ENCODE measurements at places on chromosomes 5 and 9.

- DNase-seq: no peak
Measured at GRCh38 chr9:35193762-35194161, 32.0 kb downstream of the UNC13B start.

GRCh38 chr9:114805670-114806525 lies at the start of gene TNFSF15:
TNFSF15 (minus strand) TSS chr9:114806039; CDS start chr9:114806012, 27 bp downstream.
- no peak for DNase-seq

GRCh38 chr9:33524306-33524947 lies 376 bp downstream of the ANKRD18B start:
- no peak for DNase-seq

DNA sequence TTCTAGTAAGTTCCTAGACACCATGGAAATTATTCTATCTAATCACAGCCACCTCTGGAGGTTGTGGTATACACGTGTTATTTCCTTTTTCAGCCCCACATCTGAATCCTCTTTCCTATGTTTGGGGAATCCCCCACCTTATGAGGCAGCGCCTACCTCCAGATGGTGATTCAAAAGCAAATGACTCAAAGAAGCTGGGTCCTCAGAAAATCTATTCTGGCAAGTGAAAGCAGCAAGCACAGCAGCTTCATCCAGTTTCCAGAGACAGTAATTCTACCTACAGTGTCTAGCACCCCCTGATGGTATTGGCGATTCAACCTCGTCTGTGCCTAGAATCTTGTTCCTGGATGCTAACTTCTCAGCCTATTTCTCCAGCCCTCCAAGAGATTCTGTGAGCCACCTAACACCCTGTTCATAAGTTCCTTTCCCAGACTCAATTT lies 43.0 kb downstream of the STRBP start:
- peak; percentile 43 for DNase-seq

DNA sequence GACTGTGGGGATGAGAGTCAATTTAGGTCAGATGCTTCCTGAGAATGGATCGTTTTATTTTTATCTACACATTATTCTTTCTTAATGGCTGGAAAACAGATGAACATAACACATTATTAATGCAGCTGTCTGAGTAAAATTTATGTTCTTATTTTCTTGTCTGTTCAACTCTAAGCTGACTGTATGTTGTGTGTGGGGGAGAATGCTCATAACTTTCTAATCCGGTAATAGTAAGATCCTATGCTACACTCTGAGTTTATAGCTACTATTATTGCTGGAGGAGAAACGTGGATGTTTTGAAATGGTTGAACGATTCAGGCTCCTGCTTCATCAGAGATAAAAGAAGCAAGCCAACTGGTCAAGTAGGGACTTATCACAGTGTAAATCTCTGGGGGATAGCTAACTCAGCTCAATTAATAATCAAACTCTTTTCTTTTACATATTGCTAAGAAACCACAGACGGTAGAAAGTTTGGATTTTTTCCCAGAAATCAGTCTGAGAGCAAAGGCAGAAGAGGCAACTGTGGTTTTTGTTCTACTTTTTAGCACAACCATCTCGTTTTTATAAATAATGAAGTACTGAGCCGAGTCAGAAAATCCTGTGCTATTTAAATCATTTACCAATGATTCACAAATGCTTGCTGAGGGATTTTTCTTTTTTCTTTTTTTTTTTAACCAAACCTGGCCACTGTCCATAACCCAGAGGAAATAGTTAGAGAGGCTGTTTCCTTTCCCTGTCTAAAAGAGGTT lies 265.0 kb upstream of the FAM174A start:
- no peak for DNase-seq

- DNase-seq: no peak
Measured at GRCh38 chr5:132258102-132259068, 889 bp downstream of the PDLIM4 start.

- DNase-seq: no peak
Measured at GRCh38 chr5:14762549-14763216, 98.2 kb downstream of the OTULIN start.

DNA sequence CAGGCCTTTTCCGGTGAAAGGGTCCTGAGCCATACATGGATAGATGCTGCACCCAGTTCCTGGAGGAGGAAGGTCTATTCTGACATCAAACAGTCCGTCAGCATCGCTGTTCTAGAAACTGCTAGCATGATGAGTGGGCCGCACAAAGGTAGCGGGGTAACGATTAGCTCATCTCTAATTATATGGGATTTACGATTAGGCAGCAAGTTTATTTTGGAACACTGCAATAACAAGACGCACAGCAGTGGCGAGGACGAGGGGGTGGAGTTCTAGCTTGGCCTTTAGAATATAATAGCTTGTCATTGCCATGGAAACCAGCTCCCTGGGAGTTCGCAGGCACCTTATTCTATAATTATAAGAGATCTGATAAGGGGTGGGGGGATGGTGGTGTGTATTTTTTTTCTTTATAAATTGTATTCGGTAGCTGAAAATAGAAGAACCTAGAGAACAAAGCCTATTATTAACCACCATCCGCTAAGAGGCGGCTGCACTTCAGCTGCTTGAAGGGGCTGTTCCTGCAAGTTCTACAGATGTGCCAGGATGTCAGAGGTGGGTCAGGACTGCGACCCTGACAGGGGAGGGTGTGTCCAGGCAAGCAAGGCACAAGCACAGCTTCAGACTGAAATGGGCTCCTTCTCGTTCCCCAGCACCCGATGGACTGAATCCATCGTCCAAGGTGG lies 311.0 kb downstream of the AGTPBP1 start:
- DNase-seq: no peak

- no peak for DNase-seq
Measured at GRCh38 chr9:137462396-137462985, 3.4 kb upstream of the NSMF start.

Measured in stimulated activated CD8-positive, alpha-beta memory T cell treated with anti-CD3 and anti-CD28 coated beads, Interleukin-7, amount 100 ng/mL, for 4 hours (primary cell).